Spleen (tissue), 13 donors: ENCODE measurements at places on chromosomes 1 and 21. TPM values are rescaled to one million over a fixed set of nuclear protein-coding genes. Genes with fewer than 3 reads are reported as not detected.

Gene TTLL7
- 4.3 TPM for total RNA-seq

Gene WLS
- 61.7 TPM for total RNA-seq

Gene CHTOP
- 84.6 TPM for total RNA-seq

Gene BRINP3
- not detected for total RNA-seq

Gene IGFN1
- not detected for total RNA-seq

GRCh38 chr1:161839591-161839990 is 73.5 kb downstream of the ATF6 start:
- no peaks in the 10 kb centered on the region for H3K36me3 ChIP-seq
- DNase-seq = no peak
- no peaks in the 10 kb centered on the region for H3K4me1 ChIP-seq
- no peaks in the 10 kb centered on the region for H3K27me3 ChIP-seq

GRCh38 chr1:44036409-44037139 is 5.3 kb upstream of the SLC6A9 start:
- peaks cover 8% of the 10 kb centered on the region for H3K4me1 ChIP-seq
- H3K27me3 ChIP-seq = no peaks in the 10 kb centered on the region
- no peak for DNase-seq
- no peak overlapping the region for H3K4me3 ChIP-seq

GRCh38 chr1:235266325-235266724 is 61.7 kb downstream of the ARID4B start:
- H3K27ac ChIP-seq = no peak overlapping the region
- no peaks in the 10 kb centered on the region for H3K27me3 ChIP-seq
- no peak overlapping the region for H3K4me3 ChIP-seq
- no peak for DNase-seq
- no peaks in the 10 kb centered on the region for H3K36me3 ChIP-seq

- H3K27me3 ChIP-seq = no peaks in the 10 kb centered on the region
- no peak overlapping the region for H3K27ac ChIP-seq
Observed at GRCh38 chr1:90778486-90778885, 61.4 kb upstream of the BARHL2 start.

DNA sequence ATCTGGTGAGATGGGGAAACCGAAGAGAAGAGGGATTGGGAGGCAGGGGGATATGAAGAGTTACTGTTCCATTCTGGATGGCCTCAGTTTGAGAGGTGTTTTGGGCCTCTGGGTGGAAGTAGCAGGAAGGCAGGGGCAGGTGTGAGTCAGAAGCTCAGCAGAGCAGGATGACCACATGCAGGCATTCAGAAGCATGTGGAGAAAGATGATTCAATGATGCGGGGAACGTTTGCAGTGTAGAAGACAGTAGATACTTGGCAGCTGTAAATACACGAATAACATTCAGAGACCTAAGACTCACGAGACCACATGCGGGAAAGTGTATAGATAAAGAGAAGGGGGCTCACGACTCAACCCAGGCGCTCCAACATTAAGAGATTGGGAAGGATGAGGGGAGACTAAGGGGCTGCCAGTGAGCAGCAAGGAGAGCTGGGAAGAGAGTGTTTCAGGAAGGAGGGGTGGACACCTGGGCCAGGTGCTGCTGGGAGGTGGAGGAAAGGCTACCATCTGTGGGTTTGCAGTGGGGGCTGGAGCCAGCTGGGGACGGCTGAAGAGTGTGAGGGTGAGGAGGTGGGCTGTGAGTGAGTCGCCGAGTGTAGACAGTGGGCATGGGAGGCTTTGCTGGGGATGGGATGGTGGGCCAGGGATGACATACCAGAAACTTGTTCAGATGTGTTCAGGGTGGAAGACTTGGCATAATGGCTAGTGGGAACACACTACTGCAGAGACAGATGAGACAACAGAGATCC is 5.8 kb upstream of the EPS8L3 start:
- no peaks in the 10 kb centered on the region for H3K27me3 ChIP-seq
- DNase-seq = peak; percentile 39
- H3K27ac ChIP-seq = no peak overlapping the region
- no peaks in the 10 kb centered on the region for H3K36me3 ChIP-seq
- H3K4me1 ChIP-seq = peaks cover 9% of the 10 kb centered on the region

GRCh38 chr1:168099337-168099801 is 37.4 kb downstream of the GPR161 start:
- H3K4me3 ChIP-seq = no peak overlapping the region
- H3K4me1 ChIP-seq = no peaks in the 10 kb centered on the region
- no peak overlapping the region for H3K27ac ChIP-seq
- H3K36me3 ChIP-seq = no peaks in the 10 kb centered on the region
- DNase-seq = no peak
- no peaks in the 10 kb centered on the region for H3K27me3 ChIP-seq

GRCh38 chr1:1440262-1441001 is 4.9 kb downstream of the VWA1 start:
- DNase-seq = no peak
- no peak overlapping the region for H3K4me3 ChIP-seq
- H3K4me1 ChIP-seq = peaks cover 16% of the 10 kb centered on the region
- H3K27ac ChIP-seq = no peak overlapping the region

GRCh38 chr1:7663451-7664146 is 107.5 kb upstream of the VAMP3 start:
- no peak for DNase-seq
- H3K4me3 ChIP-seq = no peak overlapping the region
- H3K27me3 ChIP-seq = no peaks in the 10 kb centered on the region
- no peak overlapping the region for H3K27ac ChIP-seq
- H3K4me1 ChIP-seq = peaks cover 3% of the 10 kb centered on the region

DNA sequence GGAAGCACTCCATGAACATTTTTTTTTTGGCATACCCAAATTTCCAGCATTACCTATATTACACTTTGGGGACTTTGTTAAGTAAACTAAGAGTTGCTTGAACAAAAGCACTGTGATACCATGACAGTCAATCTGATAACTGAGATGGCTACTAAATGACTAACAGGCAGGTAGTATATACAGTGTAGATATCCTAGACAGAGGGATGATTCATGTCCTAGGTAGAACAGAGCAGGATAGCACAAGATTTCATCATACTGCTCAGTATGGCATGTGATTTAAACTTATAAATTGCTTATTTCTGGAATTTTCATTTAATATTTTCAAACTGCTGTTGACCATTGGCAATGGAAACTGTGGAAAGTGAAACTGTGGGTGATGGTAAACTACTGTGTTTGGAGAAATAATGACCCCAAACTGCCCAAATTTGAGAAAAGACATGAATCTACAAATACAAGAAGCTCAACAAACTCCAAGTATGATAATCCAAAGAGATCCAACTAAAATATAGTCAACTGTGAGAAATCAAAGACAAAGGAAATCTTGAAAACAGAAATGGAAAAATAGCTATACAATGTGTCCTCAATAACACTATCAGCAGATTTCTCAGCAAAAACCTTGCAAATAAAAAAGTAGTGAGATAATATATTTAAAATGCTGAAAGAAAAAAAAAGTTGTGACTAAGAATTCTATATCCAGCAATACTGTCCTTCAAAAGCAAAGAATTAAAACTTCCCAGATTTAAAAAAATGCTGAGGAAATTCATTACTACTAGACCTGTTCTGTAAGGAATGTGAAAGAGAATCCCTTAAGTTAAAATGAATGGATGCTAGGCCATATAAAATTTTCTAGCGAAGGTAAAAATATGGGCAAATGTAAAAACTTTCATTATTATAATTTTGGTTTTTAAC is 410.4 kb downstream of the DUSP10 start:
- no peak overlapping the region for H3K4me3 ChIP-seq
- H3K4me1 ChIP-seq = peaks cover 23% of the 10 kb centered on the region
- H3K36me3 ChIP-seq = no peaks in the 10 kb centered on the region
- DNase-seq = no peak

DNA sequence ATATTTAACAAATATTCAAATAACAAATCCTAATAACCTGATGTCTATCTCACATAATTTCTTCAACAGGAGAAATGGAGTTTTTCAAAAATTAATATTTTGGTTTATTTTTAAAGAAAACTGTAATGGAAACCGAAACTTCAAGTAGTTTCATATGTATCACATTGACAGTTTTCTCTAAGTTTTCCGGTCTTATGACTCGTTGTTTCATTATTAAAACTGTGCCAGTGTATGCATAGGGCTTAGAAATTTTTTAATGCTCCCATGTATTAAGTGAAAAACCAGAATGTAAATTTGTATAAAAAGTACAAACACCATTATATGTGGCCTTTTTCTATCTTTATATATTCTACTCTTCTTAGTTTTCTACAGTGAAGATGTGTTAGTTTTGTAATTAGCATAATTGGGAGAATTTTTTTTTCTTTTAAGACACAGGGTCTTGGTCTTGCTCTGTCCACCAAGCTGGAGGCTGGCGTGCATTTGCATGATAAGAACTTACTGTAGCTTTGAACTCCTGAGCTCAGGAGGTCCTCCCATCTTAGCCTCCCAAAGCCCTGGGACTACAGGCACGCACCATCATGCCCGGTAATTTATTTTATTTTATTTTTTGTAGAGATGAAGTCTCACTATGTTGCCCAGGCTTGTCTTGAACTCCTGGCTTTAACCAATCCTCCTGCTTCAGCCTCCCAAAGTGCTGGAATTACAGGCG is 43.9 kb upstream of the SAMSN1 start:
- H3K4me1 ChIP-seq = peaks cover 11% of the 10 kb centered on the region
- H3K27ac ChIP-seq = peak overlapping the region; percentile 81
- no peak for DNase-seq
- no peak overlapping the region for H3K4me3 ChIP-seq
- no peaks in the 10 kb centered on the region for H3K36me3 ChIP-seq
- no peaks in the 10 kb centered on the region for H3K27me3 ChIP-seq

- DNase-seq = no peak
- H3K27ac ChIP-seq = no peak overlapping the region
- no peaks in the 10 kb centered on the region for H3K27me3 ChIP-seq
- peaks cover 25% of the 10 kb centered on the region for H3K4me1 ChIP-seq
Observed at GRCh38 chr1:25713961-25714360, 86.0 kb upstream of the SELENON start.

DNA sequence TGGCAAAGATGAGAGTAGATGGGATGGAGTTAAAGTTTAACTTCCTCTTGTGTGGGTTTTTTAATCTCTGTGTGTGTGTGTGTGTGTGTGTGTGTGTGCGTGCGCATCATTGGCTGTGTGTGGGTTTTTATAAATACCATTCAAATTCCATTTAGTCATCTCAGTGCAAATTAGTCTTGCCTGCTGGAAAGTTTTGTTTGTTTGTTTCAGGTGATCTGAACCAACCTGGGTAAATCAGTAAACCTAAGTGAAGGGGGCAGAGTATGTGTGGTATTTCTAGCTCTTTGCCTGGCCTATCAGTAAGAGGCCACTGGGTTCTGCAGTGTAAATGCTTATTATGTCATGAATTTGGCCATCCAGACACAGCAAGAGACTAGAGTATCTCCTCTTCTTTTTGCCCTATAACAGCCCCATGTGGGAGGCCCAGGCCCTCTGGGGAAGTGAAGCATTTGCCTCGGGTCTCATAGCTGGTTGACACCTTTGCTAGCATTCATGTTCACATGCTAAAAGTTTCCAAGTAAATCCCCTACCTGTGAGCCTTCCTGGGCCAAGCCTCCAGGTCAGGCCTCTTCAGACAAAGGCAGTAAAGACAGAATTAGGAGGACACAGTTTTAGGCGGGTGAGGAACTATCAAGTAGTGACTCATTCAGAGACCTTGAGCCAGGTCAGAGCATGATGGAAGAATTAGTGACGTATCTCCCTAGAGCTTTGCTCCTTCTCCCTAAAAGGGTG is 14.7 kb downstream of the INTS3 start:
- peak; percentile 64 for DNase-seq
- peaks cover 22% of the 10 kb centered on the region for H3K4me1 ChIP-seq
- no peak overlapping the region for H3K4me3 ChIP-seq
- H3K27ac ChIP-seq = no peak overlapping the region
- H3K36me3 ChIP-seq = no peaks in the 10 kb centered on the region
- no peaks in the 10 kb centered on the region for H3K27me3 ChIP-seq

GRCh38 chr1:47351305-47351704 is 17.7 kb downstream of the CMPK1 start:
- no peak overlapping the region for H3K4me3 ChIP-seq
- H3K27ac ChIP-seq = no peak overlapping the region
- DNase-seq = no peak

GRCh38 chr1:243930822-243931671 is 81.0 kb upstream of the AKT3 start:
- H3K4me1 ChIP-seq = no peaks in the 10 kb centered on the region
- H3K4me3 ChIP-seq = no peak overlapping the region
- H3K27me3 ChIP-seq = peaks cover 9% of the 10 kb centered on the region
- H3K27ac ChIP-seq = no peak overlapping the region
- no peak for DNase-seq

- no peaks in the 10 kb centered on the region for H3K27me3 ChIP-seq
- peaks cover 28% of the 10 kb centered on the region for H3K4me1 ChIP-seq
- no peaks in the 10 kb centered on the region for H3K36me3 ChIP-seq
- no peak overlapping the region for H3K4me3 ChIP-seq
- no peak for DNase-seq
Observed at GRCh38 chr1:231871878-231872277, 245.3 kb downstream of the DISC1 start.

- no peaks in the 10 kb centered on the region for H3K4me1 ChIP-seq
- no peaks in the 10 kb centered on the region for H3K36me3 ChIP-seq
- H3K27me3 ChIP-seq = no peaks in the 10 kb centered on the region
- no peak for DNase-seq
- H3K27ac ChIP-seq = no peak overlapping the region
Observed at GRCh38 chr1:218679391-218679790, 334.3 kb downstream of the TGFB2 start.

- H3K27me3 ChIP-seq = no peaks in the 10 kb centered on the region
- no peak overlapping the region for H3K4me3 ChIP-seq
- no peak overlapping the region for H3K27ac ChIP-seq
- DNase-seq = no peak
- H3K4me1 ChIP-seq = peaks cover 34% of the 10 kb centered on the region
Observed at GRCh38 chr1:230003409-230003808, 63.6 kb upstream of the GALNT2 start.
